ENCODE measurements at places on chromosomes 4 and X.

DNA sequence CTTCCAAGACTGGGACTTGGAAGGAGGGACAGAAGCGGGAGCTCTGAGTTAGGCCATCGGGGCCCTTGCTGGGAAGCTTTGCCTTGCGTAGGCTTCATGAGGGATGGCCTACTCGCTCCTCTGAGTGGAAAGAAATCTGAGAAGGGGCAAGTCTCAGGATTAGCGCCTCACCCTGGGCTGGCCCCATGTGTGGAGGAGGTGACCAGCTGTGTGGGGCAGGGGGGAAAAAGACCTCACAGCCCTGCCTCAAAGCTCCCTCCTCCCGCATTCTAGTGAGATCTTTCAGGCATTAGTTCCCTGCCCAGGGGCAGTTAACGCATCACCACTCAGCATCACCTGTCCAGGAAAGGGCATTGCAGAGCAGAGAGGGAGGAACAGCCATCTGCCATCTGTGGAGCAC is 156.1 kb downstream of the ENPP6 start:
- no peak for DNase-seq

DNA sequence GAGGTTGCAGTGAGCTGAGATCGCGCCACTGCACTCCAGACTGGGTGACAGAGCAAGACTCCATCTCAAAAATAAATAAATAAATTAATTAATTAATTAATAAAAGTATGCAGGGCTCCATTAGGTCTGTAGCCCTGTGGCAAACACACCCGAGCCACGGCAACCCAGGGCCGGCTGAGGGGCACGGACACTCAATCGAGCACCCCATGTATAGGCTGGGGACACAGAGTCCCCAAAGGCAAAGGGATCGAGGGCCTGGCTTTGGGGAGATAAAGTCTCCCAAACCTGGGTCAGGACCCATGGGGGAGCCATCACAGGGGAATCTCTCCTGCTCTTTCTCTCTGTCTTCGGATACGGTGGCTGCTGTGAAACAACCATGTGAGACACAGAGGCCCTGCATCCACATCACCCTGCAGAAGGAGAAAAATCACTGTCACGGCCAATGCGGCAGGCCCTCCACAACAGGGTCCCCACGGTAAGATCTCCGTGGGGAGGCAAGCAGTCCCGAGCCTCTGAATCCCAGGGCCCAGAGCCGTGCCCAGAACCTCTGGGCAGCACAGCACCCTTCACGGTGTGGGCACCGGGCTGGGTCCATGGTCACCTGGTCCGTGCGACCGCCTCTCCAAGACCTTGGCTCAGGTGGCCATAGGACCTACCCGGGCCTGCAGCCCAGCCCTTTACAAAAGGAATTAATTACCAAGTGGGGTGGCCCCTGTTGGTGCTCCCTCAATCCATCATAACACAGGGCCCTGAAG is 81.8 kb downstream of the WFS1 start:
- no peak for DNase-seq

DNA sequence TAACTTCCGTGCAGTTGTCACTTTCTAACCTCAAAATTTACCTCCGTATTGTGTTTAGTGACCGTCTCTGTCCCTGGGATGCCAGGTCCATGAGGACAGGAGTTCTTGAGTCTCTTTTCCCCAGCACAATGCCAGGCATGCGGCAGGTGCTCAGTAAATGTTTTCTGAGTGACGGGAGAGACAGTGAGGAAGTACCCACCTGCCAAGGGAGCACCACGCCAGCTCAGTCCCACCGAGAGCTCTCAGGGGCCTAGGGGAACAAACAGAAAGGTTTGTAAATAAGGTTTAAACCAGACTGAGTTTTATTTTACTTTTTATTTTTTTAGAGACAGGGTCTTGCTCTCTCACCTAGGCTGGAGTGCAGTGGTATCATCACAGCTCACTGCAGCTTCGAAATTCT is 81.5 kb upstream of the NKX1-1 start:
- DNase-seq: no peak

DNA sequence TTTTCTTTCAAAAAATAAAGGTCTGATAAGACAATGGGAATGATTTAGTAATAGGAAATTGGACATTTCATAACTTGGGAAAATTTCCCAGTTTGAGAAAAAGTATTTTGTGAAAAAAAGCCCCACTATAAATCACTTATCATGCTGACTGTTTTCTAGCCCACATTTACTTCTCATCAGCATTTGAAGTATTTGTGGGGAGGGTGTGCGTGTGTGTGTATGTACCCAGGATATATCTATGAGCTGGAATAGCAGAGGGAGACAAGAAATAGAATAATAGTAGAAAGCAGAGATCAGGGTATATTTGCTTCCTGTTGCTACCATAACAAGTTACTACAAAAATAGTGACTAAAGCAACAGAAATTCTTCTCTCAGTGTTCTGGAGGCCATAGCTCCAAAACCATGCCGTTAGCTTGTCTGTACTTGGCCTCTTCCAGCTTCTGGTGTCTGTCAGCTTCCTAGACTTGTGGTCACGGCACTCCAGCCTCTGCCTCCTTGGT is 139.8 kb downstream of the PTTG2 start:
- no peak for DNase-seq

DNA sequence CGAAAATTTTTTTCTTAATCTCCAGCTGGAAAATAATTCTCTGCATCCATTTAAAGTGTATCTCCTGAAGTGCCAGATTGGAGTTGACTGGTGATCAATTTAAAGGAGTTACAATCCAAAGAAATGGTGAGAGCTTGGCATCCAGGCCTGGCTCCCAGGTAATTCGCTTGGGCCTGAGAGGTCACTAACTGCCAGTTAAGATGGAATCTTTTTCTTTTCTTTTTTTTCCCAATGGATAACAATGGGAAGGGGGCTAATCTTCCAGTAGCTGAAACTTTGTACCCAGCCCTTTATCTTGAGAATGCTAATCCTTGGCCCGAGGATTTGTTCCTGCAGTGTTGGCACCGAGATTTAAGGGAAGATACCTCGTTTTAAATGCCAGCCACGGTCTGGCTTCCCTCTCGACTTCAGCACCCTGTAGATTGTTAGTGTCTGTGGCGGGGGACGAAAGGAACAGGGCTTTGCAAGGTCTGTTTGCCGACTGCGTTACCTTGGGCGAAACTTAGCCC is 13.3 kb upstream of the PITX2 start:
- no peak for DNase-seq

GRCh38 chrX:56764153-56764974 is 35.3 kb downstream of the NBDY start:
- DNase-seq: peak; percentile 62

All from stimulated activated CD8-positive, alpha-beta memory T cell treated with anti-CD3 and anti-CD28 coated beads, Interleukin-4, amount 100 ng/mL, for 4 hours (primary cell).